ENCODE measurements at places on chromosomes 3 and 15.

GRCh38 chr3:111621535-111621934, 26.4 kb upstream of the ZBED2 start:
- DNase-seq: no peak

DNA sequence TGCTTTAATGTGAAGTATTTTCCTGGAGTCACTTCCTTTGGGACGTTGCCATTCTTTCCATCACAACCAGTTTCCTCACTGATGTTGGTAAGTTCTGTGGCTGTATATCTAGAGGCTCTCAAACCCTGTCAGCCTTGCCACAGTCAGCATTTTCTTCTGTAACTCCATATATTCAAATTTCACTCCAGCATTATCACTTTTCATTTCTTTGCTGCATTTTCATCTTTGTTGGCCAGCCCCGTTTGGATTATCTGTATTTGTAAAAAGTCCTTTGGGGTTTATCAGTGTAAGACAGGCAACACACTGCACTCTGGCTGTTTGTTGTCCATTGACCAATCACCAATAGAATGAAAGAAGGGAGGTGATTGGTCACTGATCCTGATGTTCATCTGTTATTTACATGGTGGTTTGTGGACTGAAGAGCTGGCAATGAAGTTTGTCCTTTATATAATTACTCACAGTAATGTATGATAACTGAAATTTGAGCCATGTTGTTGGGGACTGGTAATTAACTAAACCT, 20.3 kb downstream of the GMPS start:
- peak; percentile 35 for DNase-seq

DNA sequence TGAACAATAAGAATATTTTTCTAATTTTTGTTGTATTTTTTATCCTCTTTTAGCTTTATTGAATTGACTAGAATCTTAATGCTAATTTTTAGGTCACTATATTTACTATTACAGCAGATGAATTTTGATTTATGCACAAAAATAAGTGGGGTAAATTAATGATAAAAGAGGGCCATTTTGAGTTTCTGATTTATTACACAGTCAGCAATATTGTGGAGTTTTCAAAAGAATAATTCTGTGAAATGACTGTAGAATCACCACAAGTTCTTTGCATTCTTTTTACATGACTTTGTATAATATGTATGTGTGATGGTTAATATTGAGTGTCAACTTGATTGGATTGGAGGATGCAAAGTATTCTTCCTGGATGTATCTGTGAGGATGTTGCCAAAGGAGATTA, 812.4 kb upstream of the DPPA4 start:
- DNase-seq: no peak

DNA sequence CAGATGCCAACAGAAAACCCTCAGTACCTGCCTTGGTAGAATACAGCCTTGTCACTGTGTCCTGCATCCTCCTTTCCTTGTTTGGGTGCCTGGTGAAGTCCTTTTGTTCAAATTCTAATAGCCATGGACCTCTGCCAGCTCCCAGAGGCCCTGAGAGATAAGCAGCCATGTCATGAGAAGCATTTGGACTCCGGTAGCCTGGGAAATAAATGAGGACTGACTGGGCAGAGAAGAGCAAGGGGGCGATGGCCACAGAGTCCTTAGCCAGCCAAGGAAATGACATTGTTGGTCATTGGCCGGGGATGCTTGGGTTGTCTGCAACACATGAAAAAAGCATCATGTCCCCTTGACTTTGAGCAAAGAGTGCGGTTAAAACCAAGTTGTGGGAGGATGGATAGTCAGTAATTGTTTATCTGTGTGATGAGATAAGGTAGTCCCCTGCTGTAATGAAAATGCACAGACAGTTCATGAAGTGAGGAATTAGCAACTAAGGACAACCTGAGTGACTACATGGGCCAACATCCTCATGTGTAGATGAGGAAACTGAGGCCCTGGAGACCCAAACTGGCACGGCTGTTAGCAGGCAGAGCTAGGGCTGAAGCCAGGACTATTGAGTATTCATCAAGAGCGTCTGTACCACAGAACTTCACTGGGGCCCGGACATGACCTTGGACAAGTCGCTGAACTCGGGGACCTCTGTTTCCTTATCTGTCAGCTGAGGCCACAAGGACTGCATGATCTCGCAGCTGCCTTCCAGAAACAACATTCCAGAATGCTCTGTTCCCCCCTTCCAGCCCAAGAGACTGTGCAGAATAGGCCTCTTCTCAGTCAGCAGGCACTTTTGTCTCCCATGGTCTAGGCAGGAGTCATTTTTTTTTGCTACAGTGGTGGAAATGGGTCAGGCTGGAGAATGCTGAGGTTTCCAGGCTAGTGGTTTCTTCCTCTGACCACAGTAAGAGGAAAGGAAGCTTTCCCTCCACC, 90.5 kb upstream of the CTDSPL start:
- DNase-seq: no peak

- no peak for DNase-seq
These were observed 18.1 kb downstream of the CPA3 start for GRCh38 chr3:148883163-148883562.

DNA sequence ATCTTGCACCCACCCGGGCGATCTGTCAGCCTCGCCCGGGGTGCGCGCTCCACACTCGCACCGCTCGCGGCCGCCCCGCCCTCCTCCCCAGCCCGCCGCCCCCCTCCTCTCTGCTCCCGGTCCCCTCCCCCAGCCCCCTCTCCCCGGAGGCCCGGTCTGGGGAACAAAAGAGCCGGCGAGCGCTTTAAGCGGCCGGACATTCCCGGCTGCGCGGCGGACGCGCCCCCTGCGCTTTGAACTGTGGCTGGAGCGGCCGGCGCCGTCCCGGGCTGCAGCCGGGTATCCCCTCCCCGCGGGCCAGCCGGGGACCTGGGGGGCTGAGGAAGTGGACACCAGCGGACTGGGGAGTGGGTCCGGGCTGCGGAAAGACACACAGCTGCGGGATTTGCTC, at the start of gene IGDCC3:
Gene IGDCC3, minus strand, starts transcription at position 27 of the 391 bp plus-strand sequence. CDS start 214 bp downstream, outside the sequence.
- no peak for DNase-seq

DNA sequence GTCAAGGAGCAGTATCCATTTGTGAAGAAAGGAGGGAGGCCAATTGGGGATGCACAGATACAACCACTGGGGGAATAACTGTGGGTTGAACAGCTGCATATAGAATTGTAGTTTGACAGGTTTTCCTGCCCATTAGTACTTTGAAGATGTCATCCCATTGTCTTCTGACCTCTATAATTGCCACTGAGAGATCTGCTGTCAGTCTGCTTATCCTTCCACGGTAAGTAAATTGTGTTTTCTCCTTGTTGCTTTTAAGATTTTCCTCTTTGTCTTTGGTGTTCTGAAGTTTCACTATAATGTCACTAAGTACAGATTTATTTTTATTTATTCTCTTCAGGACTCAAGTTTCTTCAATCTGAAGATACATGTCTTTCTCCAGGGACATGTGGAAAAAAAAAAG, 56.6 kb downstream of the MOBP start:
- DNase-seq: no peak

DNA sequence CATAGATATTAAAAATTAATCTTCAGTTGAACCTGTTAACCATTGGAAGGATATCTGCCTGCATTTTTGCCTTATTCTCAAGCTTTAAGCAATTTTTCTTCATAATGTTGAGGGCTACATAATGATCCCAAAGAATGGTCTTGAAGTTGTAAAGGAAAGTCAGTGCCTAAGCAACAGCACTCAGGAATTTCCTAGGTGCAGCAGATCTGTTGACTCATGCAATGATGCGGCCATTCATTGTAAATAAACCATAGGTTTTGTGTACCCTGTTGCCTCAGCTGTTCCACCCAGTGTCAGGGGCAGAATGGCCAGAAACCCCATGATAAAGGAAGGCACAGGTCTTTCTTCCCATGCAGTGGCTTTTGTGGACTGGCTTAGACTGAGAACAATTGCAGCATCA, 78.4 kb upstream of the TRIM42 start:
- DNase-seq: no peak

DNA sequence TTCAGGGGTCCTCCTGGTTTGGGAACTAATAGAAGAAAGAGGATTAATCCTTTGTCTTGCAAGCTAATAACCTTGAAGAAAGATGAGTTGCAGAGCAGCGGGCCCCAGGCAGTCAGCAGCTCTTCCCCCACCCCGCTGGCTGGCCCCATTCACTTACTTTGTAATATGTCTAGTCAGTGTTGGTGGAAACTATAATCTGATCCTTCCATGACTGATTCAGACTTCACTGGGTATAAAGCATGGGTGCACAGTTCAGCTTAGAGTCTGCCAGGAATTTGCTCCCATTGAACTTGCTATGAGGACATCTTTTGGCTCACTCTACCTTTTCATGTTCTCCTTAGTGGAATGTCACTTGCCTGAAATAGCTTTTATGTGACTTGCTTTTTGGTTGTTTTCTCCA, 117.7 kb downstream of the CCNL1 start:
- DNase-seq: no peak

- DNase-seq: peak; percentile 81
These were observed 256.5 kb downstream of the SHQ1 start for GRCh38 chr3:72591522-72592421.

- DNase-seq: no peak
These were observed 6.6 kb upstream of the ZNF148 start for GRCh38 chr3:125381743-125382142.

- DNase-seq: no peak
These were observed 179.7 kb downstream of the ADAMTS9 start for GRCh38 chr3:64508140-64508539.

DNA sequence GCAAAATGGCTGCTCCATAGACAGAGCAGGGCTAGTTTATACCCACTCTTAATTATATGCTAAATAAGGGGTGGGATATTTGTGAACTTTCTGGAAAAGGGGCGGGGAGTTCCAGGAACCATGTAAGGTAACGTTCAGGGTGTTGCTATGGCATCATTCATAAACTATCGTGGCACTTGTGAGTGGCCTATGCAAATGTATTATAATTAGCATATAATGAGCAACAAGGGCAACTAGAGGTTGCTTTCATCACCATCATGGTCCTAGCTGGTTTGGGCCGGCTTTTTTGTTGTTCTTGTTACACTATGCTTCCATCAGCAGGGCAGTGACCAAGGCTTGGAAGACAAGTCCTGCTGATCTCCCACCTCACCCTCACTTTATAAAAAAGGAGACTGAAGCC, 43.2 kb upstream of the FGD5 start:
- no peak for DNase-seq

DNA sequence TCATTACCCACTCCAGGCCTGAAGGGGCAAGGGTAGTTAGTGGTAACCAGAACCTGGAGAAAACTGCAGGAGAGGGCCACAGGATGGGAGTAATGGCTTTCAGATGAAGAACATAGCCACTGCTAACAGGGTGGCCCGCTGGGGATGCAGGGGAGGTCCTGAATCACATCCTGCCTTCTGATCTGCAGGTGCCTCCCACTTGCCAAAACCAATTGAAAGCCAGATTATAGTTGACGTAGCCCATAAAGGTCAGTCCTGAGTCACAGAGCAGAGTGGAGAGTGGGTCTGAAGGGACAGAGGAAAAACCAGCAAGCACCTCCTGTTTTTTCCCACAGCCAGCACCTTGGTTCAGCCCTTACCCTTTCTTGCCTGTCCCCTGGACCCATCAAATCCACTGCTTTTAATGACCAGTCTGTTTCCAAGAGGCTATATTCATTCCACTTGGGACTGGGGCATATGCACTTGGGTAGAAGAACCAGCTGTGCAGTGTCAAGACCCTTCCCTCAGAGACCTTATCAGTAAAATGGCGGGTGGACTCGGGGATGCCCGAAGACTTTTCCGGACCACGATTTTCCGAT, 646 bp upstream of the SLC35G2 start:
- peak; percentile 66 for DNase-seq

GRCh38 chr3:55343486-55344357, 143.4 kb downstream of the WNT5A start:
- no peak for DNase-seq

DNA sequence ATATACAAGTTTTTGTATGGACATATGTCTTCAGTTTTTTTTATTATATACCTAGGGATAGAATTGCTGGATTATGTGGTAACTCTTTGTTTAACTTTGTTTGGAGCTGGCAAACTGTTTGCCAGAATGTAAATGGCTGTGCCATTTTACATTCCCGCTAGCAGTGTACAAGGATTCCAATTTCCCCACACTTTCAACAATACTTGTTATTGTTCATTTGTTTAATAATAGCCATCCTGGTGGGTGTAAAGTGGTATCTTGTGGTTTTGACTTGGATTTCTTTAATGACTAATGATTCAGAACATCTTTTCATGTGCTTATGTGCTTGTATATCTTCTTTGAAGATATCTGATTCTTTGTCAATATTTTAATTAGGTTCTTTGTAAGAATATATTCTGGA, 64.4 kb downstream of the ZNF609 start:
- DNase-seq: no peak

- no peak for DNase-seq
These were observed 60.5 kb downstream of the GABRB3 start for GRCh38 chr15:26712335-26712734.

DNA sequence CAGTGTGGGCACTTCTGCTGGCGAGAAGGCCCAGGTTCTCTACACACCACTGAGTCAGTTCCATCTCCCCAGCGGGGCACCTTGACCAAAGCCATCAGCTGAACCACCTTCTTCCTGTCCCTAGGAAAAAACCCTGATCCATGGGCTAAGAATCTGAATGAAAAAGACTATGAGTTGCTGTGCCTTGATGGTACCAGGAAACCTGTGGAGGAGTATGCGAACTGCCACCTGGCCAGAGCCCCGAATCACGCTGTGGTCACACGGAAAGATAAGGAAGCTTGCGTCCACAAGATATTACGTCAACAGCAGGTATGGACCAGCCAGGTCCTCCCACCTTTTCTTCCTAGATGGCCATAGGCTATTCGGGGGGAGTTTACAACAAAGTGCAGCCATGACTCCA, 29.1 kb downstream of the TF start:
- DNase-seq: no peak

DNA sequence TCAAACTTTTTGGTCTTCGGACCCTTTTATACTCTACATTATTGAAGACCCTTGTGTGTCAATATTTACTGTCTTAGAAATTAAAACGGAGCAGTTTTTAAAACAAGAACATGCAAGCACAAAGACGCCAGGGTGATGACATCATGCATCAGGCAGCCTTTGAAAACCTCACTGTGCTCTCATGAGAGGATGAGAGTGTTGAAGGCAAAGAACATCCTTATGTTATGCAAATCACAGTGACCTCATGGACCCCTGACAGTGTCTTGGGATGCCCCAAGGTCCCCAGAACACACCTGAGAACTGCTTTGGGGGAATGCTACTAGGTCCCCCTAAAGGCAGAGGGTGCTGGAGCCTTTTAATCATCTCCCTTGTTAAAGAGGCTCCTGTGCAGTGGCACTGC, 51.6 kb downstream of the CHDH start:
- DNase-seq: peak; percentile 31

DNA sequence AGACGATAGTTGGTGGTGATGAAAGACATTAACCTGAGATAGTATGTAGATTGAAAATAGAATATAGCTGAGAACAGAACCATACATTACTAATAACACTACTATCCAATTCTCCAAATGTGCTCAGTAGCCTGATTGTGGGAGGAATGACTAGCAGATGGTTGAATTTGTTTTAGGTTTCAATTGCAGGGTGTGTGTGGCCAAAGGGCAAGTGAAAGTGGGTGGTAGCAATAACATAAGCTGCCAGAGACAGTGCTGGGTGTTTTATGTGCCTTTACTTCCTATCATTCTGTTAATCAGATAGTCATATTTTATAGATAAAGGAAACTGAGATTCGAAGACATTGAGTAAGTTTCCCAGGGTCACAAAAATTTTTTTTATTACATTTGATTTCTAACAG, 249.5 kb upstream of the ARL6 start:
- DNase-seq: no peak

- DNase-seq: no peak
These were observed 12.0 kb upstream of the ACAD9 start for GRCh38 chr3:128867200-128868125.
